Brain pericyte (primary cell): ENCODE measurements at places on chromosomes 16 and 17.

DNA sequence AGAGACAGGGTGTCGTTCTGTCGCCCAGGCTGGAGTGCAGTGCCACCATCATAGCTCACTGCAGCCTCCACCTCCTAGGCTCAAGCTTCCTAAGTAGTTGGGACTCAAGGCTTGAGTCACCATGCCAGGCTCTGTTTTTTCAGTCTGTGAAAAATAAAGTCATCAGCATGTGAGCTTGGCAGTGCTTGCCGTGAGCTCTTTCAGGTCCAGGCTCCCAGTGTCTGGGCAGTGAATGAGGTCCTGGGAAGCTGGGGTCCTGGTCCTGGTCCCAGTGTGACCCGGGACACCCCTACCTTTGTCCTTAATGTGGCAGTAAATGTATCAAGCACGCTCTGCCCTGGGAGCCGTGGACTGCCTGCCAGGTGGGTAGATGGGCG lies 22.9 kb upstream of the RPL13 start:
- no peak for DNase-seq

DNA sequence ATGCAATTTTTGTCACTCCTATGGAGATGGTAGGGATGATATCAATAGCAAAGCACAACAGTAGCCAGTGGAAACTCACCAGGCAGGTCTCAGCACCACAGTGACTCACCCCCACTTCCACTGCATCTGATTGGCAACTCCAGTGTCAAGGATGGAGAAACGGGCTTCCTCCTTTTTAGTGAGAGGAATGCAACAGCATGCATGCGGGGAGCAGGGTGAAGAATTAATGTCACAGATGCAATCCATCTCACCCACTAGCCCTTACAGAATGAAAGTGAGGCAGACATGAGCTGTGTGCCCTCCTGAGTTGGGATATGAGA lies 467.0 kb upstream of the C16orf82 start:
- DNase-seq: no peak

GRCh38 chr16:10694830-10695229 lies at the start of gene TEKT5:
Gene TEKT5, minus strand, starts transcription at chr16:10694930. Its CDS starts 57 bp downstream, at chr16:10694873.
- DNase-seq: no peak

DNA sequence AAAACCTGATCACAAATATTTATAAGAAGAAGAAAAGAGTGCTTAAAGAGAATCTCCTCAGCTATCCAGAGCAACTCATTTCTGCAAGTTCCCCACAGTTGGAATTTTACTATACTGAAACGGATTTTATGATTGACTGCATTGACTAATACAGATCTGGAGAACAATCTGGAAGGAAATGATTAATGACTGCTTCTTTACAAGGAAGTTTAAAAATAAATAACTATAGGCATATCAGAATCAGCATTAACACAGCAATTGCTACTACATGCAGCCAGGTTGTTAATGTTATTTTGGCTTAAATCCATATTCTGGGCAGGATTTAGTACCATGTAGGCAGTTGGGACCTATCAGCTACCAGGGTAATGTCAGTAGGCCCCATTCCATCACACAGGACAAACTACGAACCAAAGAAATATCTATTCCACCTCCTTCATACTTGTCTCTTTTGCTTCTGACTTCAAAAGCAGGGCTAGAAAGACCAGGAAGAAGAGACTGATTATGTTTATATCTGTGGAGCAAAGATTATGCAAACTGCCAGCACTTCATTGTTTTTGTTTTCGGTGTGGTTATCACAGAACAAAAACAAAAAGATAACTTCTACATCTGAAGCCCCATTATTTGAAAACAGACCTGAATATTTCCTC lies 3.9 kb downstream of the SKAP1 start:
- DNase-seq: no peak

DNA sequence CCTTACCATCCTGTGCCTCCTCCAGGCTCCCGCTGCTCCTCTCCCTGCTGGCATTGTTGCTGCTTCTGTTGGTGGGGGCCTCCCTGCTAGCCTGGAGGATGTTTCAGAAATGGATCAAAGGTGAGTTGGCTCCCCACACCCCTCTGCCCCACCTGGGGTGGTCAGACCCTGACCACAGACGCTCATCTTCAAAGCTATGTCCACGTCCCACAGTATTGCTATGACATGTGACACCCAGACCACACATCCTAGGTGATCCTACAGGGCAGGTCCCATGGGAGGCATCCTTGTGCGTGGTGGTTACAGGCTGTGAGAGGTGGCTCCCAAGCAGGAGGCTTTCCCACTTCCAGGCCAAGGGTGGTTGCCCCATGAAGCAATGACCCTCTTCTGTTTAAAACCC lies 11.0 kb downstream of the CD300A start:
- no peak for DNase-seq

GRCh38 chr17:1996800-1997288 lies 28.3 kb downstream of the RTN4RL1 start:
- no peak for DNase-seq

- no peak for DNase-seq
Observed at GRCh38 chr17:38547444-38547843, 58.3 kb downstream of the SRCIN1 start.

DNA sequence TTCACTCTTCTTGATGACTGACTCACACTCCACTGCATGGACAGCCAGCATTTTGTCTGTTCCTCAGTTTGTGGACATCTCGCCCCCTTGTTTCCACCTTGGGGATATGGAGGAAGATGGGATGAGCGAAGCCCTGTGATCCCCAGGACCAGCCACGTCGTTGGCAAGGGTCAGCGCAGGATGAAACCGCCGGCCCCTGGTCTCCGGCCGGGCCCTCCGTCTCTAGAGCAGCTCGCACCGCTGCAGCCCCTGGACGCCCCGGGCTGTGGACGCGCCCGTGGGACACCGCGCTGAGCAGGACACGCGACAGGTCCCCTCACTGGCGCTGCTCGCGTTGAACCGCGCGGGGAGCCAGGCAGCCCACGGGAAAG lies 604 bp upstream of the ZC3H18 start:
- DNase-seq: no peak

GRCh38 chr16:72220875-72221629 lies 49.1 kb upstream of the PMFBP1 start:
- DNase-seq: no peak

DNA sequence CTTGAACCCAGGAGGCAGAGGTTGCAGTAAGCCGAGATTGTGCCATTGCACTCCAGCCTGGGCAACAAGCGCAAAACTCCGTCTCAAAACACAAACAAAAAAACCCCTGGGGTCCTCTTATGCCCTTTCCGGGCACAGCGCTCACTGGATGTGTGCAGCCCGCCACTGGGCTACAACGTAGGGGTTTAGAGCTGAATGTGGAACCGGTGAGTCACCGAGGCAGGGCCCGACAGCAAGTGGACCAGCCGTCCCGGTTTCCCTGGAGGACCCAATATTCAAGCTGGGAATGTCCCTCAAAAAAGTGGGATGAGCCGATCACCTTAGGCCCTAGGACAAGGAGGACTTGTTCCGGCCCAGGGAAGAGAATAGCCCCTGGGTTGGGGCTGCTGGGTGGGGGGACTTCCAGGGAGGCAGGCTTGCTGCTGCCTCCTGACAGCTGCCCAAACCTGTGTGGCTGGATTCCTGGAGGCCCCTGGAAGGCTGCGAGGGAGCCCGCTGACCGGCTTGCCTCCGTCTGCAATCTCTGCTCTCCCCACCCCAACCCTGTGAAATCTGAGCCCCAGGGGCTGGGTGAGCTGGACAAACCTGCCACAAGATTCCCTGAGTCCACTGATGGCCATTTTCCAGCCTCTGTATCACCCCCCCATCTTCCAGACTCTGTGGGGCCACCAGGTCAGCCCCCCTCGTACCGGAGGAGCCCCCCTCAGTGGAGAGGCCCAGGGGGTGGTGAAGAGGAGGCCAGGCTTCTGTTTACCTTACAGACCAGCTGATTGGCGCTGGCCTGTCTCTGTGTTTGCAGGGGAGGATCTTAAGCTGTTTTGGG lies 2.9 kb upstream of the CLDN9 start:
- no peak for DNase-seq

- DNase-seq: no peak
Observed at GRCh38 chr17:3763777-3764170, 37.2 kb downstream of the ITGAE start.

- DNase-seq: no peak
Observed at GRCh38 chr16:57526498-57526897, 9.9 kb downstream of the CCDC102A start.

- DNase-seq: no peak
Observed at GRCh38 chr17:78781104-78781892, 775 bp downstream of the CYTH1 start.

DNA sequence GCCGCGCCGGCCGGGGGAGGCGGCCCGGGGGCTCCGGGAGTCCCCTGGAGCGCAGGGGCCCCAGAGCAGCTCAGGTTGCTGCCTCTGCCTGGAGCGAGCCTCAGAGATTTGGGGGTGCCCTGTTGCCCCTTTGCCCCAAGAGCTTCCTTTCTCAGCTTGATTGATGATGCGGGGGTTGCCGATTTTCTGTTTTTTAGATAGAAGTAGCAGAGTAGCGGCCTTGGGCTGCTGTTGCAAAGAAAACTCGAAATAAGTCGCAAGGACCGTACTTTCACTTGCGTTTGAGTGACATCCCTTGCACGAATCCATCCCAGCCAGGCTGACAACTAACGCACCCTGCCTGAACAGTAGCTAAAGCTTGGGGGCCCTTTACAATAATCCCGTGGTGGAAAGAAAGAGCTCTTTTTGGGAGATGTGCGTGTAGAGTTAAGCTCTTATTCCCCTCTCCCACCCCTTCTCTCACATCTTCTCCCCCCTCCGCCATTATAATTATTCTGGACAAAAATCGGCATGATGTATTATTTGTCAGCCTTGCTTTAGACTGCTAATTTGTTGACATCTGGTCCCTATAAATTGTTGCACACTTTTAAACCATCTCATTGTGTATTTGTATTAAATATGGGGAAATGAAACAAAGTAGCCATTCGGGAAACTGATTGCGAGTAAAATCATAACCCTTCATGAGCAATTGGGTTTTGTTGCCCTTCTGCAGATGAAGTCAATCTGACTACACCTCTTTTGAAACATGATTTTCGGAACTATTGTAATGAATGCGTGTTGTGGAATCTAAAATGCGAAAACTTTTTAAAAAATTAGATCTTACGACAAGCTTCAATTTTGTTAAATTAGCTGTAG lies 873 bp downstream of the USP10 start:
- no peak for DNase-seq

GRCh38 chr17:82865774-82866395 lies 26.1 kb upstream of the ZNF750 start:
- DNase-seq: no peak

GRCh38 chr16:56558024-56558747 lies 6.7 kb upstream of the MT4 start:
- DNase-seq: no peak

DNA sequence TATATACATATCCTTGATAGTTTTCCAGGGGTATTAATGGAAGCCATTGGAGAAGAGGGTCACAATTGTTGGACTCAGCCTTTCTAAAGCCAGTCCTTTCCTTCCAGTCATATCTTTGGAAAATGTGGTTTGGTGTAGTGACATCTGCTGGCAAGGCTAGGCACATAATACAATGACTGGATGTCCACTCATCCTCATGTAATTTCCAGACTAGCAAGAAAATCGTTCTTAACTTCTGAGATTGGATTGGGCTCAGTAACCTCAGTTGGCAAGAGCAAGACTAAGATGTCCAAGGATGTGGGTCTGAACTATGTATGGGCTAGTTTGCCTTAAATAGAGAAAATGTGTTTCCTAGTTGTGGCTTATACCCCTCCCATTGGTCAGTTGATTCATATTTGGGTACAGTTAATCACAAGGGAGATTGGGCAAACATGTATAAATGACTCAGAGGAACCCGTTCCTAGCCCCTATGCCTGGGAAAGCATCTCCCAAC lies 8.7 kb upstream of the KAT7 start:
- no peak for DNase-seq

DNA sequence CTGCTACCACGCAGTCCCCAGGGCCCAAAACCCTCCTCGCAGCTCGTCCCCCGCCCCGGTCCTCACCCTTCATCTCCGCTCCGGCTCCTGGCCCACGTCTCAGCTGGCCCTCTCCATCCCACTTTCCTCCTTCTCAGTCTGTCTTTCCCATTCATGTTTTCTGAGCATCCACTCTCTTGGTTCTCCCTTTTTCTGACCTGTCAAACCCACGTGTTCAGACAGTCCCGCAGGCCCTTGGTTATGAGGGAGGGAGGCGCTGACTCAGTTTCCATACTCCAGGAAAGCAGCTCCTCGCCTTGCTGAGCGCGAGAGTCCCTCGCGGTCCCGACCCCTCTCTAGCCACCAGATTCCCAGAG lies 392 bp upstream of the HID1 start:
- no peak for DNase-seq

- no peak for DNase-seq
Observed at GRCh38 chr17:7039832-7040231, 4.0 kb downstream of the SLC16A13 start.

DNA sequence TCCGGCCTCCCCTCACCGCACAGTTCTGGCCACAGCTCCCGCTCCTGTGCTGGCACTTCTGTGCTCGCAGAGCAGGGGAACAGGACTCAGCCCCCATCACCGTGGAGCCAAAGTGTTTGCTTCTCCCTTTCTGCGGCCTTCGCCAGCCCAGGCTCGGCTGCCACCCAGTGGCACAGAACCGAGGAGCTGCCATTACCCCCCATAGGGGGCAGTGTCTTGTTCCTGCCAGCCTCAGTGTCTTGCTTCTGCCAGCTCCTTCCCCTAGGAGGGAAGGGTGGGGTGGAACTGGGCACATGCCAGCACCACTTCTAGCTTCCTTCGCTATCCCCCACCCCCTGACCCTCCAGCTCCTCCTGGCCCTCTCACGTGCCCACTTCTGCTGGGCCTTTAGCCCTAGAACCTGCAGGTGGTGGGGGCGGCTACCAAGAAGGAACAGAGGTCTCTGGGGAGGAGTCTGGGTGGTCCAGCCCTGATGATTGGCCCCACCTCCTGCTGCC lies 645 bp upstream of the ELMO3 start:
- no peak for DNase-seq

- no peak for DNase-seq
Observed at GRCh38 chr16:16868727-16869126, 489.8 kb downstream of the NPIPA7 start.

GRCh38 chr16:88010968-88011483 lies 59.8 kb downstream of the BANP start:
- no peak for DNase-seq

GRCh38 chr16:4654011-4654963 lies 29.7 kb downstream of the MGRN1 start:
- no peak for DNase-seq

DNA sequence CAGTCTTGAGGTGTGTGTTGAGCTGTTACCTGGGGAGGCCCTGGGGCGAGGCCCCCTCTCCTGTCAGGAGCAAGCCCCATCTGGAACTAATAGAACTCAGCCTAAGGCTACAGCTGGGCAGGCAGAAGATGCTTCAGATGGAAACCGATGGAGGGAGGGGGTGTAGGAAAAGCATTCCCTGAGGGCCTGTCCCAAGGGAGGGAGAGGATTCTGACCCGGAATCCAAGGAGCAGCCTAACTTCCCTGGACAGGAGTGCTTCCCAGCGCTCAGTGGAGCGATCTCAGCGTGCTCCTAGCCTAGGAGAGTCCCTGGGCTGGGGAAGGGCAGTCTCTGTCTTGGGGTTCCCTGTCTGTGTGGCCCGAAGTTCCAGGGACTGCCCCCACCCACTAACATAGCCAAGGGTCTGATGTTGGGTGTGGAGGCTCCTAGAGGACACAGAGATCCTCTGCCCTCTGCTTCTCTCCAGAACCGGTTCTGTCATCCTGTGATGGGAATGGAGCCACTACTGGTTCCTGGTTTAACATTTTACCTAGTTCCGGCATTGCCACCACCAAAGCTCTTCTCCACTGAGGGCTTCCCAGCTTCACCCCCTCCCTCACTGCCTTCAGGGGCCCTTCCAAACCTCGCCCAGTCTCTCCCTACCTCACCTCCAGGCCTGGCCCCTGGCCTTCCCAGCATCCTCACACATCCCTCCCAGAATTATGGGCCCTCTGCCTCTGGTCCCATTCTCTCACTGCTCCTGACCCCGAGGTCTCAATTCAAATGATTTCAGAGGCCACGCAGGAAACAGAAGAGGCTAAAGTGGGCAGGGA lies 58.7 kb downstream of the RTN4RL1 start:
- no peak for DNase-seq
